ENCODE measurements at places on chromosomes 5 and 9.

DNA sequence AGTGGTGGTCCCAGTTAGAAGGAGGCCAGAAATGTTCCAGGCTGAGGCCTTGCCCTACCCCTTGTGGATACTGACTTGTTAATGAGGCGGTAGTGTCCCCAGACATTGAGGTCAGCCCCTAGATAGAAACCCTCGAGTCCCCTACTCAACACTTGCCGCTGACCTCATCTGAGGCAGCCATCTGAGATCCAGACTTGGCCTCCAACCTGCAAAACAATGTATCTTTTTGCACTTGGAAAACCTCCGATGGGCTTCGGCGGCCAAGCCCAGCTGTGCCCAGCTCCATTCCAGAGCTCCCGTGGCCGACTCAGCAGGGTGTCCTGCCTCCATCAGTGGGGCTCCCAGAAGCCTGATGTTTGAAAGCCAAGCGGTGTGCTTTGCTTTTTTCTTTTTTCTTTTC, 122.1 kb downstream of the WNK2 start:
- no peak for DNase-seq

DNA sequence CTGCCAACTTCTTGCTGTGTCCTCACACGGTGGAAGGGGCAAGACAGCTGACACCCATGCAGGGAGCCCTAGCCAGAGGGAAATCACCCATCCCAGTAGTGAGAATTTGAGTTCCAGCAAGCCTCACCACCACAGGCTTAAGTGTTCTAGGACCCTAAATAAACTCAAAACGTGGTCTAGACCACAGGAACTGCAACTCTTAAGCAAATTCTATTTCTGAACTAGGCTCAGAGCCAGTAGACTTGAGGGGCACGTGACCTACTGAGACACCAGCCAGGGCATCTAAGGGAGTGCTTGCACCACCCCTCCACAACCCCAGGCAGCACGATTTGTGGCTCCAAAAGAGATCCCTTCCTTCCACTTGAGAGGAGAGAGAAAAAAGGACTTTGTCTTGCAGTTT, 96.0 kb upstream of the PHF24 start:
- DNase-seq, result no peak

DNA sequence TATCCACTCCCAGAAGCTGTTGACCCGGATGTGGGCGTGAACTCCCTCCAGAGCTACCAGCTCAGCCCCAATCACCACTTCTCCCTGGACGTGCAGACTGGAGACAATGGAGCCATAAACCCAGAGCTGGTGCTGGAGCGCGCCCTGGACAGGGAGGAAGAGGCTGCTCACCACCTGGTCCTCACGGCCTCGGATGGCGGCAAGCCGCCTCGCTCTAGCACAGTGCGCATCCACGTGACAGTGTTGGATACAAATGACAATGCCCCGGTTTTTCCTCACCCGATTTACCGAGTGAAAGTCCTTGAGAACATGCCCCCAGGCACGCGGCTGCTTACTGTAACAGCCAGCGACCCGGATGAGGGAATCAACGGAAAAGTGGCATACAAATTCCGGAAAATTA, 834 bp downstream of the PCDHGA8 start:
- no peak for DNase-seq

GRCh38 chr5:84213212-84213611, 171.5 kb downstream of the EDIL3 start:
- no peak for DNase-seq

GRCh38 chr9:14752871-14753270, 30.3 kb upstream of the CER1 start:
- no peak for DNase-seq

- no peak for DNase-seq
Measured at GRCh38 chr5:3531320-3531986, 64.2 kb upstream of the IRX1 start.

DNA sequence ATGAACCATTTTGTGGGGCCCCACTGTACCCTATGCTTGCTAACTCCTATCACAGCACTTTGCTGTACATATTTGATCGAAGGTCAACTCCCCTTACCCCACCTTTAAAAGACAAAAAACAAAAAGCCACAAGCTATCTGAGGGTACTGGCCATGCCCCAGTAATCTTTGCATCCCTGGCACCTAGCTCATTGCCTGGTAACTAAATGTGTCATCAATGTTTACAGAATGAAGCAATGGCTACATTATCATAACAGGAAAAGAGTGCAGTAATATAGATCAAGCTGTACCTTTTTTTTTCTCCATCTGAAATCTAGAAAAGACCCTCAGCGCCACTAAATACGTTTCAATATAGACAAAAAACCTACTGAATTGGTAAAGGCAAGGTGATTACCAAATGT, 188.0 kb downstream of the ELAVL2 start:
- no peak for DNase-seq

DNA sequence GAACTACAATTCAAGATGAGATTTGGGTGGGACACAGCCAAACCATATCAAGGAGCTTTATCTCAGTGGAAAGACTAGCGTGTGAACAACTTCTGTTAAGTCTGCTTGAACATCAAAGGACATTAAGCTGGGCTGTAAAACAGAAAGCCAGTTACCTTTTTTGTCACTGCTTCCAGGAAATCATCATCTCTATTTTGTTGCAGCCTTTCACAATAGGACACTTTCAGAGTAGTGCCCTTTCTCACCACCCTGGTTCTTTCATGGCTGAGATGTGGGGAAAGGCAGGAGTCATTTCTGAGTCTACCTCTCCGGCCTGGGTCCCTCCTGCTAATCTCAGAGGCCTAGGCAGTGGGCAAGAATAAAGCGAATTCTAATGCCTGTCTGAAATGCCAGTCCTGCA, 96.2 kb upstream of the PPP1R2B start:
- no peak for DNase-seq

DNA sequence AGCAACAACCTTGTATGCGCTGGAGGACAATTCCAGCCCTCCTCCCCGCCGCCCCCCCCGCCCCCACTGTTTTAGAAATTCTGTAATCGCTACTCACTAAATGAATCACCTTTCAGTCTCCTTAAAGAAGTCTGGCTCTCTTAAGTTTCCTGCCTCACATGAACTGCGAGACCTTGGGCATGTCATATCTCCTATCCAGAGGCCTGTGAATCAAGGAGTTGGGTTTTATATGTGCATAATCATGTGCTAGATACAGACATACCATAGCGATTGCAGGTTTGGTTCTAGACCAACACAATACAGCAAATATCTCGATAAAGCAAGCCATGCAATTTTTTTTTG, 337 bp upstream of the DMAC1 start:
- no peak for DNase-seq

GRCh38 chr9:1217076-1217475, 166.9 kb downstream of the DMRT2 start:
- DNase-seq, result no peak

DNA sequence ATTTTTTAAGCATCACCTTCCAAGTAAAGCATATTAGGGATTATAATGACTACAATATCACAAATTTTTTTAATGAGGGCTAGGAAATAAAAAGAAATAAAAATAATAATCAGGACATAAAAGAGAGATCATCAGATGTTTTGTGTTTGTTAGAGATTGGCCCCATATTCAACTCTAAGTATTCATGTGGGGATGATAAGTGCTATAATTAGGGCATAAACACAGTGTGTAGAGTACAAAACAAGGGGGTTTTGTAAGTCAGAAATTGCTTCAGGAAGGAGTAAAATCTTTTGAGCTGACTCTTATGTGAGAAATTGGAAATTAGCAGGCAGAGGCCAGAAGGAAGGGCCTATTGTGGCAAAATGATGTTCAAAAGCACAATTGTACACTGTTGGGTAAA, 127.3 kb downstream of the STARD4 start:
- no peak for DNase-seq

GRCh38 chr9:3243683-3244082, 282.1 kb downstream of the RFX3 start:
- DNase-seq, result no peak

- no peak for DNase-seq
Measured at GRCh38 chr9:101753716-101754115, 15.3 kb upstream of the GRIN3A start.

DNA sequence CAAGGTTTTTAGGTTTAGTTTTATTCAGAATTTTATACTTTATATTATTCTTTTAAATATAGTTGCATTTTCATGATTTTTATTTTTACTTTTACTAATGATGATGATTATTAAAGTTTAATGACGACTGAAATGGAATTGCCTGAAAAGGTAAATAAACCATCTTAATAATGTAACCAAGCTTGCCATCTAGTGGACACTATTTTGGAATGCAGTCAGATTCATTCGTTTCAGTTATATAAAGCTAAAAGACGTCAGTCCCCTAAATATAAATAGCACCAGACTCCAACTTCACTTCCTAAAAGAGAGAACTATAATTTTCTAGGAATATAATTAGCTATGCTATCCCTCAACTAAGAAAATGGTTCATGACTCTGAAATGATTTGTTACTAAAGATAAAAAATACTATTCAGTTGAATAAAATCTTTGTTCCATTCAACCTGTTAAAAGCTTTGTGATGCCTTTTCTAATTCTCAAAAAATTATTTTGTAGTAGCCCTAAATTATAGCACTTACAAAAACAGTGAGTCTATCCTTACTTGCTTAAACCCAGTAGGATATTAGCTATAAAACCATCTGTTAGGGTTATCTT, 19.9 kb downstream of the ABITRAM start:
- DNase-seq, result peak; percentile 23

All from HTR-8/SVneo (cell line).